Breast epithelium (tissue), 4 donors: ENCODE measurements at places on chromosomes 12 and 14. TPM values are rescaled to one million over a fixed set of nuclear protein-coding genes. Genes with fewer than 3 reads are reported as not detected.

- no peak overlapping the region for H3K27ac ChIP-seq
- no peaks in the 10 kb centered on the region for H3K27me3 ChIP-seq
- peaks cover 3% of the 10 kb centered on the region for H3K4me1 ChIP-seq
- H3K4me3 ChIP-seq: no peak overlapping the region
- no peaks in the 10 kb centered on the region for H3K36me3 ChIP-seq
Measured at GRCh38 chr12:65961190-65962035, 137.1 kb downstream of the HMGA2 start.

GRCh38 chr12:77016606-77017005 is 48.8 kb downstream of the E2F7 start:
- no peaks in the 10 kb centered on the region for H3K27me3 ChIP-seq
- DNase-seq: no peak
- no peaks in the 10 kb centered on the region for H3K4me1 ChIP-seq
- no peak overlapping the region for H3K27ac ChIP-seq
- H3K4me3 ChIP-seq: no peak overlapping the region
- H3K36me3 ChIP-seq: no peaks in the 10 kb centered on the region

- DNase-seq: no peak
- no peak overlapping the region for H3K27ac ChIP-seq
- H3K4me3 ChIP-seq: no peak overlapping the region
- no peaks in the 10 kb centered on the region for H3K36me3 ChIP-seq
- H3K4me1 ChIP-seq: no peaks in the 10 kb centered on the region
Measured at GRCh38 chr14:92959761-92960680, 37.1 kb downstream of the CHGA start.

Gene CIDEB
- total RNA-seq: 8.0 TPM

Gene ENDOU
- 1.0 TPM for total RNA-seq

Gene PAPLN
- 19.7 TPM for total RNA-seq
